ENCODE measurements at places on chromosomes 13 and 19. TPM values are rescaled to one million over a fixed set of nuclear protein-coding genes. Genes with fewer than 3 reads are reported as not detected.

- DNase-seq, result peak; percentile 88
These were observed 135.2 kb downstream of the DCT start for GRCh38 chr13:94344126-94344818.

DNA sequence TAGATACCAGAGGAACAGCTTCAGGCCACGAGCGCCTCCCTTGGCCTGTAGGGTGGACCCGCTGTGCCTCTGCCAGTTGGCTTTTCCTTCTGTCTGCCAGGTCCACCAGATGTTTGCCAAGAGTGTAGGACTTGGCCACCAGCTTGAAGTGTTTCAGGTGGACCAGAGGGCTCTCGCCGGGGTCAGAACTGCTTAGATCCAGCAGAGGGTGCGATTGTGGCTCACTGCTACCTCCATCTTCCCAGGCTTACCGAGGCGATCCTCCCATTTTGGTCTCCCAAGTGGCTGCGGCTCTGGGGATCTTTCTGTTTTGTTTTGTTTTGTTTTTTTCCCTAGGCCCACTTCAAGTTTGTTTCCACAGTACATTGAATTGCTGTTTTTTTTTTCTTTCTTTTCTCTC, 23.0 kb upstream of the ZNF730 start:
- no peak for DNase-seq

- no peak for DNase-seq
These were observed 12.7 kb downstream of the LPAR6 start for GRCh38 chr13:48400090-48400694.

- DNase-seq, result no peak
These were observed 90.6 kb downstream of the TNFSF13B start for GRCh38 chr13:108360139-108360538.

DNA sequence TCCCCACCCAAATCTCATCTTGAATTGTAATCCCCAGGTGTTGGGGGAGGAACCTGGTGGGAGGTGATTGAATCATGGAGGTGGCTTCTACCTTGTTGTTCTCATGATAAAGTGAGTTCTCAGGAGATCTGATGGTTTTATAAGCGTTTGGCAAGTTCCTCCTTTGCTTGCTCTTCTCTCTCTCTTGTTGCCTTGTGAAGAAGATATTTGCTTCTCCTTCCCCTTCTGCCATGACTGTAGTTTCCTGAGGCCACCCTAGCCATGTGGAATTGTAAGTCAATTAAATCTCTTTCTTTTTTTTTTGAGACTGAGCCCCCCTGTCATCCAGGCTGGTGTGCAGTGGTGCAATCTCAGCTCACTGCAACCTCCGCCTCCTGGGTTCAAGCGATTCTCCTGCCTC, 34.4 kb downstream of the VSTM1 start:
- DNase-seq, result no peak

- DNase-seq, result no peak
These were observed 6.9 kb downstream of the FXYD5 start for GRCh38 chr19:35161434-35161743.

DNA sequence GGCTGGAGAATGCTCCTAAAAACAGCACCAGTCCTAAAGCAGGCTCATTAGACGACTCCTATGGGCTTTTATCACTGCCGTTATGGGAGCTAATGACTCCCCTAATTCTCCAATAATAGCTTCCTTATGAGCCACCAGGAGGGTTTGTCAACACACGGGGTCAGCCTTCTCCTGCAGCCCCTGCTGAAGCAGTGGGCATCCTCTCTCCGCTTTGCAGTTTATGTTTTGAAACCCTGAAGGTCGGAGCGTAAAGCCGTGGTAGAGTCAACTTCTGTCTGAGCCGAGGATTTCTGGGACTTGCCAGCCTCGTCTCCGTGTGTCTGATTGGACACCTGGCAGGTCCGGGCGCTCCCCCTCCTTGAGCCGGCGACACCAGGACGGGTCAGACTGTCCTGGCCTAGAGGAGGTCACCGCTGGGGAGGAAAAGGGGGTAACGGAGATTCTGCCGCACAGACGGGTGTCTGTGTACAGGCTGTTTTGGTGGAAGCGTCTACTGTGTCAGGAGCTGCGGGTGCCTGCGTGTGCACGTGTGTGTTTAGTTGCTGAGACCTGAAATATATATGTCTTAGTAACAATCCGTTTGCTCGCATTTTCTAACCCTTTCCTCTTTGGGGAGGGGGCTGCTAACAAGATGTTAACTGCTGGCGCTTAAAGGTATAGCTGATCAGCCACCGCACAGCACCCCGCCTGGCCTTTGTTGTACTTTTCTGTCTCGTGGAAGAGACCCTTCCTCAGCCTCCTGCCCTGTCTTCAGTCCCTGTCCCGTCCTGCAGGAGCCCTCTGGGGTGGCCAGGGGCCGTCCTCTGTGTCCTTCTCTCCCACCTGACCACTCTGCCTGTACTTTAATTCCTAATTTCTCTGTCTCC, 1.9 kb downstream of the KDM4B start:
- no peak for DNase-seq

DNA sequence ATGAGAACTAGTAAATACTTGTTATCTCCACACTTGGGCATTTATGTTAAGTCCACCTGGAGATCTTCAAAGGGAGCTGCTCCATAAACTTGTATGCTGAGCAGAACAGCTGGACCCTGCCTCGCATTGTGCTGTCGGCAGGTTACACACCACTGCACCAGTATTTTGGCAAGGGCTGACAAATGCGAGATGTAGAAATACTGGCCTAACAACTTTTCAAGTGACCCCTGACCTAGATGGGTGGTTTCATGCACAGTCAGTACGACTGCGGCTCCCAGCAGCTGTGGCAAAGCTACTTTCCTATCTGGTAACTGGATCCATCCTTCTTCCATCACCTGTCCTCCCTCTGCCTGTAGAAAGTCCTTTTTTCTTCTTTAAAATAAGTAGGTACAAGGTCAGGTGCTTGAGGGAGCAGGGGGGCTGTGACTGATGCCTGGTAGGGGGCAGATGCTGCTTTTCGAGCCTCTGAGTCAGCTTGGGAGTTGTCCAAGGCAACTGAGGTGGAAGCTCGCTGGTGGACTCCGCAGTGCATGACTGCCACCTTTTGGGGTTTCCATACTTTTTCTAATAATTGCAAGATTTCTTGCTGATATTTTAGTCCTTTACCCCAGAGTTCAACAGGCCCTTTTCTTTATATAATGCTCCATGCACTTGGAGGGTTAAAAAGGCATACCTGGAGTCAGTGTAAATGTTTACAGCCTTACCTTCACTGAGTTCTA, 86.8 kb downstream of the SLC25A15 start:
- no peak for DNase-seq

- DNase-seq, result no peak
These were observed 604.4 kb upstream of the SPRY2 start for GRCh38 chr13:80945328-80945727.

DNA sequence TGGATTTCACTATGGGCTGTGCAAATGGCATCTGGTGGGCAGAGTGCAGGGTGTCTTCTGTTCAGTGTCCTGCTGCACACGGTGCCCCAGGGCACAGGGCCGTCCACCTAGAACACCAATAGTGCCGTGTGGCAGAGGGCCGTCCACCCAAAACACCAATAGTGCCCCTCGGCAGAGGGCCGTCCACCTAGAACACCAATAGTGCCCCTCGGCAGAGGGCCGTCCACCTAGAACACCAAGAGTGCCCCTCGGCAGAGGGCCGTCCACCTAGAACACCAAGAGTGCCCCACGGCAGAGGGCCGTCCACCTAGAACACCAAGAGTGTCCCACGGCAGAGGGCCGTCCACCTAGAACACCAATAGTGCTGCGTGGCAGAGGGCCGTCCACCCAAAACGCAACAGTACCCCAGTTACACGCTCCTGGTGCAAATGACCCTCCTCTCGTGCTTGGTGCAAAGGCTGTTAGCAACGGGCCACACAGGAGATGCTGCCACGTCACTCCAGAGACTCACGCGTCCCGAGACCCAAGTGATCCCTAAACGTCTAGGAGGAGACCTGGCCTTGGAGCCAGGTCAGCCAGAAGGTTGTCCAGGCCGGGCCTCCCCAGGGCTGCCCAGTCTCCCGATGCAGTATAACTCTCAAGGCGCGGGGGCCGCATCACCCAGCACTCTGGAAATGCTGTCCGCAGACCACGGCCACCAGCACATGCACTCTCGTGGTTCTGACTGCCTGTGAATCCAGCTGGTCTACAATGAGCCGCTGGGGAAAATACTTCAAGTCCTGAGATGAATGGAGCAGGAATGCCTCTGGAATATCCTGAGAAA, 51.5 kb downstream of the RASA3 start:
- no peak for DNase-seq

- peak; percentile 86 for DNase-seq
These were observed 2.1 kb downstream of the DAPK3 start for GRCh38 chr19:3968556-3969434.

DNA sequence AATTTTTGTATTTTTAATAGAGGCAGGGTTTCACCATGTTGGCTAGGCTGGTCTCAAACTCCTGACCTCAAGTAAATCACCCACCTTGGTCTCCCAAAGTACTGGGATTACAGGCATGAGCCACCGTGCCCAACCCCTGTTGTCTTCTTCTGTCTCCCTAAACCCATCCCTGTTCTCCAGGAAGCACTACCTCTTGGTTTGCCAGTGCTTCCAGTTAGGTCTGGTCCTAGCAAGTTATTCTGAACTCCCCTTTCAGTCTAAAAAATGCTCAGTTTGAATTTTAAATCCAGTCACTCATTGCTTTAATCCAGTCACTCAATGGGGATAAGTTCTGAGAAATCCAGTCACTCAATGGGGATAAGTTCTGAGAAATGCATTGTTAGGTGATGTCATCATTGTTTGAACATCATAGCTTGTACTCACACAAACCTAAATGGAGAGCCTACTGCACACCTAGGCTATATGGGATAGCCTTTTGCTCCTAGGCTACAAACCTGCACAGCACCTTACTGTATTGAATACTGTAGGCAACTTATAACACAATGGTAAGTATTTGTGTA, 8.0 kb upstream of the ATP4A start:
- no peak for DNase-seq

GRCh38 chr13:112141643-112142400, 74.9 kb downstream of the SOX1 start:
- no peak for DNase-seq

- no peak for DNase-seq
These were observed 63.1 kb downstream of the ZNF100 start for GRCh38 chr19:21704320-21704719.

GRCh38 chr19:3599776-3600187, 6.9 kb downstream of the TBXA2R start:
- DNase-seq, result no peak

GRCh38 chr13:62626771-62627170, 1211.1 kb upstream of the PCDH20 start:
- DNase-seq, result no peak

DNA sequence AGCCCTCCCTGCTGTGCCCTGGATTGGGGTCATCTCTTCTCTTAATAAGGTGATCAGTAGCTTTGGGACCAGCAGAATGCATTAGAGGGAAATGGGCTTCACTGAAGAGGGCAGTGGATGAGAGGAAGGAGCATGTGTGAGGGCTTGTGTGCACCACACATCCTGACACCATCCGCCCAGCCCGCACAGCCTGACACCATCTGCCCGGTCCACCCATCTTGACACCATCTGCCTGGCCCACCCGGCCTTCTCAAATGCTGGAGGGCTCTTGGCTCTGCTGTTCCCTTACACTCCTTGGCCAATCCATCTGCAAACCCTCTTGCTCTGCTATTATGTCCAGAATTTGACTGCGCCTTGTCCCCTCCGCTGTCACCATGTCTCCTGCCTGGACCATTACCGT, 41.8 kb downstream of the BICRA start:
- no peak for DNase-seq

GRCh38 chr19:9917321-9917720, 19.0 kb downstream of the OLFM2 start:
- DNase-seq, result peak; percentile 32

GRCh38 chr19:43476606-43477005, 11.2 kb upstream of the LYPD3 start:
- no peak for DNase-seq

DNA sequence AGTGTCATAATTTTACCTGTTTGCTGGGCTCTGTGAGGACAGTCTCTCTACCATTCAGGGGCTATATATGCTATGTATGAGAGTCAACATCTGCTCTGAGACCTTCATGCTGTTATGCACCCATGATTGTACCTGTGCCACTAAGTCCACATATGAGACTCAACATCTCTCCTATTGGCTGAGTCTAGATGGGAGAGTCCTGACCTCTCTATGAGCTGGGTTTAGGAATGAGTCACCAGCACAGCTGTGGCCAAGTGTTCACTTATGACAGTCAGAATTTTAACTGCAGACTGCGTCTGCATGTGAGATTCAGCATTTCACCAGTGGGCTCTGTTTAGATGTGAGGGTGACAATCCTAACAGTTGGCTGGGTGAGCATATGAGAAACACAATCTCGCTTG, 49.5 kb downstream of the ZNF729 start:
- no peak for DNase-seq

DNA sequence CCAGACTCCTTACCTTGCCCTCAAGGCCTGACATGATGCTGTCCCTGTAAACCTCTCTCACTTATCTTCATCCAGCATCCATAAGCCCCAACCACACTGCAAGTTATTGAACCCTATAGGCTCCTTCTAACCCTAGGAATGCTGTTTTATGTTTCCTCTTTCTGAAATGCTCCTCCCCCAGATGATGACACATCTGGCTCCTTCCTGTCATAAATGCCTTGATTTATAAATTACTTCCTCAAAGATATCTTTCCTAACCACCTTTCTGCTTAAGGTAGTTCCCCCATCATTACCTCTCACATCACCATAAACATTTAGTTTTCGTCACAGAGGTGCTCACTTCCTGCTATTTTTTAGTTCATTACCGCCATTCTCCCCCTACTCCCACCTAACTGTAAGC, 12.3 kb downstream of the RUBCNL start:
- DNase-seq, result no peak

HRC gene
- not detected for total RNA-seq

SHD gene
- not detected for total RNA-seq

TPRX1 gene
- total RNA-seq, result not detected

SLITRK6 gene
- 3.4 TPM for total RNA-seq

ZNF808 gene
- total RNA-seq, result 24.1 TPM

TPRX2 gene
- not detected for total RNA-seq

CYP2B6 gene
- not detected for total RNA-seq

ATXN8OS gene
- not detected for total RNA-seq

F2RL3 gene
- not detected for total RNA-seq
